SW 1271 (cell line): ENCODE measurements at places on chromosomes 11 and 22.

GRCh38 chr11:44349328-44349727 is 39.4 kb upstream of the ALX4 start:
- no peak for DNase-seq

DNA sequence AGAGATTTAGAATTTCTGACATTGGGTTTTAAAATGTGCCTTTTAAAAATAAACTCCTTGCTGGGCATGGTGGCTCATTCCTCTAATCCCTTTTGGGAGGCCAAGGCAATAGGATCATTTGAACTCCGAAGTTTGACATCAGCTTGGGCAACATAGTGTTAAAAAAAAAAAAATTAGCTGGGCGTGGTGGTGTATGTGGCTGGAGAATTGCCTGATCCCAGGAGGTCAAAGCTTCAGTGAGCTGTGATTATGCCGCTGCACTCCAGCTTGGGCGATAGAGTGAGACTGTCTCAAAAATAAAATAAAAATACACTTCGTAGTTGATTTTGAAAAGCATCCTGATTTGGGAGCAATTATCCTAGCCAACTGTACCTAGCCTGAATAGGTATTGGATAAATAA is 3.4 kb upstream of the APLP2 start:
- no peak for DNase-seq

DNA sequence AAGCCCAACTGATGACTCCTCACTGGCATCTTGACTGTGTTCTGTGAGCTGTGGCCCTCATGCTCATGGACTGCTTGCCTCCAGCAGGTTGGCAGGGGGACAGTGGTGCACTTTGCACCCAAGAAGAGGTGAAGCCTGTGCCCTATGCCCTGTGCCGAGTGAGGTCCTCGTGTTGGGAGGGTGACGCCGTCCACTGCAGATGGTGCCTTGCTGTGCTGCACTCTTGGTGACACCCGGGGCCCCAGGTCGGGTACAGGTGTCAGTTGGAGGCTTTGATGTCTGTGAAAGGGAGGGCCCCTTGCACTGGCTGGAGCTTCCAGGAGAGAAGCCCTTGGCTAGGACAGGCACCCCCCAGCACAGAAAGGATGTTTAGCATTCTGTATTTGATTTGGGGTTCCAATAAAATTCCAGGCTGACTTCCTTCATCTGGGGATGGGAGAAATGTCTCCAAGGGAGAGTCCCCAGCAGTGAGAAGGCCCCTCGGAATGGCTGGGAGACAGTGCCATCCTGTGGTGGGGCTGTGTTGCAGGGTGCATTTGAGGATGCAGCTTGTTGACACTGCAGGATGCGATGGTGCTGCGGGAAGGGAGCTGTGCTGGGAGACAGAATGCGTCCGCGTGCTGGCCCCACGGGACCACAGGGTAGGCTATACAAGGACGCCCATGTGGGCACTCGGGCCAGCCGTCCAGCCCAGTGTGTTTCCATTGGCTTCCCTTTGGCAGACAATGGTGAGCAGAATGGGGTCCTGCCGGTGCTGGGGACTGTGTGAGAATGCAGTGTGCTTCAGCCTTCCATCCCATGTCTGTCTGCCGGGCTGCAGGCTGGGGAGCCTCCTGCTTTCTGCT is 2.5 kb upstream of the ZDHHC8 start:
- peak; percentile 12 for DNase-seq

DNA sequence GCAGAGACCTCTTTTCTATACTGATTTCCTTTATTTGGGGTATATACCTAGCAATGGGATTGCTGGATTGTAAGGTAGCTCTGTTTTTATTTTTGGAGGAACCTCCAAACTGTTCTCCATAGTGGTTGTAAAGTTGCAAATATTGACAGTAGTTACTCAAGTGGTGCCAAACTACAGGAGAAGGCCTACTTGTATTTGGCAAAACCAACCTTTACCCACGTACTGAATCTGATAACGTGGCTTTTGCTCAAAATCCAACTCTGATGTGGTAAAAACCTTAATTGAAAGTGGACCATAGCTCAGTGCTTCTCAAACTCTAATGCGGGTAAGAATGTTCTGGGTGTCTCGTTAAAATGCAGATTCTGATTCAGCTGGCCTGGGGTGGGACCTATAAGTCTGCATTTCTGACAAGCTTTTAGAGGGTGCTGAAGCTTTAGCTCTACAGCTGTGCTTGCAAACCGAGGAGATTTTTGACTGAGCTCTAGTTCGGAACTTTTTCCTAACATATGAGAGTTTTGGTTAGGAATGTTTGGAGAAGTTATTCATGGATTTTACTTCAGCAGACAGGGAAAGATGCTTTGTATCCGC is 69.8 kb downstream of the PACS1 start:
- no peak for DNase-seq

DNA sequence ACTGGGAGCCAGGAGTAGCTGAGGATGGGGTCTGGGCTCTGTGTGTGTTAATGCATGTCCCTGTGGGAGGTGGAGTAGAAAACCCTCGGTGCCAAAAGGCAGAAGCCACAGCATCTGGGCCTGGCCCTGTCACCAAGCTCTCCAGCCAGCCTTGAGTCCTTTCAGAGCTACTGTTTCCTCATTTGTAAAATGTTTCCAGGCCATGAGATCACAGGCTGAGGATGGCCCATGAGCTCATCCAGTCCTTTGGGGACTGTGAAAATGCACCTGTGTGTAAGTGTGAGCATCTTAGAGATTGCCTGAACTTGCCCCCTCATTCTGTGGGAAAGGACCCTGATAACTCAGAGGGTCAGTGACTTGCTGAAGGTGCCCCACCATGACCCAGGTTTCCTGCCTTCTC is 9.1 kb downstream of the ANKK1 start:
- no peak for DNase-seq

DNA sequence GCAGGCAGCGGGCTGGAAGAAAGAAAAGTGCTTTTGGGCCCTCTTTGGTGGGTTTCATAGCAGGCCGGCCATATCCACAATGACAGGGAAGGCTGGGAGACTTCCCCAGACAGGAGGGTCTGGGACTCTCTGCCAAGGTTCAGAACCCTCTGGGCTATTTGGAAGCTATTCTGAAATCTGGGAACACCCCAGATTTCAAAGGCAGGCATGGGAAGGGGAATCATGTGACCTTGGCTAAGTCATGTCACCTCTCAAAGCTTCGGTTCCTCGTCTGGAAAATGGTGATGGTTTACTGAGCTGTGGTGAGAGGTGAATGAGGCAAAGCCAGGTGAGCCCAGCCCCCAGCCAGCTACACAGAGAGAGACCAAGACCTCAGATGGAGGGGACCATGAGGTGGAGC is 4.6 kb downstream of the CASTOR1 start:
- no peak for DNase-seq

DNA sequence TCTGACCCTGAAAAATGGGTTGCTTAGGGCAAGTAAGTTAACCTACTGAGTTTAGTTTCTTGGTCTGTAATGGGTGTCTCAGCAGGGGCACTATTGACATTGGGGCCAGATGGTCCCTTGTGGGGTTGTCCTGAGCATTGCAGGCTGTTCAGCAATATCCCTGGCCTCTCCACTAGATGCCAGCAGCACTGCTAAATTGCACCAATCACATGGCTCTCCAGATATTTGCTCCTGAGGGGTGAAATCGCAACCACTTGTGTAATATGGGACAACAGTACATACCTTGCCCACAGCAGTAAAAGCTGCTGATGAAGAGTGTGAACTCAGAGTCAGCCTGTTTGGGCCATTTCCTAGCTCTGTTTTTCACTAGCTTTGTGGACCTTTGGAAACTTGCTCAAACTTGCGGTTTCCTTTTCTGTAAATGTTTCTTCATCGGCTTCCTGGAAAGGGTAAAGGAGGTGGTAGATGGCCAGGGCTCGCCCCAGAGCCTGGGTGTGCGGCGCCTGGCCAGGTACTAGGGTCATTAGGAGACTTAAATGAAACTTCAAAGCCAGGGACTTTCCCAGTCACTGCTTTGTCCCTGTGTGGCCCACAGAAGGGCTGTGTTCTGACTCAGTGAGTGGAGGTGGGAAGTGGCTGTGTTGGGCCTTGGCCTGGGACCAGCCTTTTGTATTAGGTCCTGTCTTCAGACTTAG is 13.0 kb downstream of the NCF4 start:
- DNase-seq, result no peak

GRCh38 chr11:103547024-103547423 is 437.8 kb downstream of the DYNC2H1 start:
- no peak for DNase-seq
